ENCODE measurements at places on chromosomes 1 and 21.

DNA sequence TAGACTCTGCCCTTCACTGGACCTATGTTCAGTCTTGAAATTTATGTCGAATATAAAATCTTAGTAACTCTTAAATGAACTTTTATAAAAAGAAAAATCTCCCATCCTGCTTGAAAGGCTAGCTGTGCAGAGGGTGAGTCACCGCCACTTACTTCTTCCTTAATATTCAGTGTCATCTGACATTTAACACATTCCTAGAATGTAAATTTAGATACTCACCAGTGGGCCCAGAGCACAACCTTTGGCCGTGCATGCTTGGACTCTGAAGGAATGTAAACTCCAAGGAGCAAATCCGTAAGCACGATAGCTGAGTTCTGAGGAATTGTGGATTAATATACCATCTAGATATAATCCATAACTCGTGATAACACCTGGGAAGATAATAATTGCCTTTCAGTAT is 403.3 kb downstream of the KCTD3 start:
- DNase-seq, result no peak

DNA sequence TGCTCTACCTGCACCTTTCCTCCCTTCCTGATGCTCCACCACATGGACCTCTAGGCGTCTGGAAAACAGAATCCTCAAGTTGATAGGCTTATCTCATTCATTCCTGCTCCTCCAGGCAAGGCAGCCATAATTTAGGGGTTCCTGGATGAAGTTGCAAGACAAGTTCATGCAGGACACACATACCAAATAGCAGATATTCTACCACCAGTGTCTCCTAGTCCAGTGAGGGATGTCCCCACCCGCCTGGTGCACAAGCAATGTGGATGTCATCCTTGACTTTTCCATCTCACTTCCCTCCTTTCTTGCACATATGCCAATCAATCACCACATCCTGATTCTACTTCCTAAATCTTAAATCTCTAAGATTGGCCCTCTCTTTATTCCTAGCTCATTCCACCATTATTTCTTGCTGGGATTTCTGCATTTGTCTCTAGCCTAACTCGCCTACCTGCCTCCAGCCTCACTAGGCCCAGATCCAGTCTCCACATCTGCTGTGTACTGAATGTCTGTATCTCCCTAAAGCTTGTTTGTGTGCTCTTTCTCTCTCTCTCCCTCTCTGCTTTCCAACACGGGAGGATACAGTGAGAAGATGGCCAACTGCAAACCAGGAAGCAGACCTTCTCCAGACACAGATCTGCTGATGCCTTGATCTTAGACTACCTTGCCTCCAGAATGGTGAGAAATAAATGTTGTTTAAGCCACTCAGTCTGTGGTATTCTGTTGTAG is 40.5 kb downstream of the CD34 start:
- DNase-seq, result no peak

- DNase-seq, result no peak
Measured at GRCh38 chr1:20158358-20159070, 19.4 kb downstream of the PLA2G2F start.

DNA sequence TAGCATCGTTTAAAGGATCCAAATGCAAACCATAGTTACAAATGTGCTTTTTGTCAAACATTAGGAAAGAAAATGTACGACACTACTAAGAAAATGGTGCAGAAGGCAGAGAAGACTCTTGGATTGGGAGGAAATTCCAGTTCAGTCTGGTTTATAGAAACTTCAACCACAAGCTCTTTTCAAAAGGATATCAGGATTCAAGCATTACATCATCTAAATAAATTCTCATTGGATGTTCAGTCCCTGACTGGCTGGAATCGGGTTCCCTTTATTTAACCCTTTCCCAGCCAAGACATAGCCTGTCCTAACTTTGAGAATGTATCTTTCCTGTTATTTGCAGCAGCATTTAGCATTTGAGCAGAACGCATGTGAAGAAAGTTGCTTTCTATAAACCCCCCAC is 184.6 kb downstream of the LMO4 start:
- DNase-seq, result no peak

DNA sequence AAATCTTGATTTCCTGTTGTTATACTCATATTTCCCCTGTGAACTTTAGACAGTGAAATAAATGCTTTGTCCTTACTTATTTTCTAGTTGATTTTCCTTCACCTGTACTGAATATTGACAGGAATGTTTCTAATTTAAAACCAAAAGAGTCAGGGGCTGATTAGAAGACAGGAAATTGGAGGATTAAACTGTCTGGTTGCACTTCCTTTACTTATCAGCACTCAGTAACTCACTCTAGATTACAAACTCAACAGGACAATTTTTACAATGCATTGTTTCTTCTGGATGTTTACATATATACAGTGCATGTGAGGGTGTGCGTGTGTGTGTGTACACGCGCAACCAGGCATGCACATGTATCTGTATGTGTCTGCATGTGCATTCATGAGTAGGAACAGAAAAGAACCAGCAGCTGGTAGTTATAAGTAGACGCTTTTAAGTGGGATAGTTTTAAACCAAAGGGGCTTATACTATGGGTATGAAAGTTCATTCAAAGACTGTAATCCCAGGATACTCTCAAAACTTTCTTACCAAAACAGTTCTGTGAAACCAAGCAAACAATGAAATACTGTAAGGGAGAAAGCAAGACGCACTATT is 212.0 kb upstream of the NFIA start:
- DNase-seq, result no peak

DNA sequence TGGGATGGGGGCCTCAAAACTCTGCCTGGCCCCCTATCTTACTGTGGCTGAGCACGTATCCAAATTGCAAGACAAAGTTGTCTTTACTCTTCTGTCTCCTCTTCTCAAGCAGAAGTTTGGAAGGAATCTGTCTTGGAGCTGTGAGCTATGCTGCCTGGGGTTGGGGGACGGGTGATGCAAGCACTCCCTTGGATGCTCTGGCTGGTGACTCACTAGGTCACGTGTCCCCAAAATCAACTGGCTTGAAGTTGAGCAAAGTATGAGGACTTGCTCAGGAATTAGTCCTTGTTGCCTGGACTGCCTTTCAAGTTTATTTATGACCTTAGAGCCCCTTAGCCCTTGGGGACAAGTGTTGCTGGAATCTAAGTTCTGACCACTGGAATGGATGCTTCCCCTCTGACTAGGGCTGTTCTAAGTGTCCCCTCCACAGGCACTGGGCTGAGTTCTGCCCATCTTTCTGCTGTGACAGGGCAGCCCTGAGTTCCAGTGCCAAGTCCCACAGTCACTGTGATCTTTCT is 269.5 kb downstream of the HHAT start:
- DNase-seq, result no peak

DNA sequence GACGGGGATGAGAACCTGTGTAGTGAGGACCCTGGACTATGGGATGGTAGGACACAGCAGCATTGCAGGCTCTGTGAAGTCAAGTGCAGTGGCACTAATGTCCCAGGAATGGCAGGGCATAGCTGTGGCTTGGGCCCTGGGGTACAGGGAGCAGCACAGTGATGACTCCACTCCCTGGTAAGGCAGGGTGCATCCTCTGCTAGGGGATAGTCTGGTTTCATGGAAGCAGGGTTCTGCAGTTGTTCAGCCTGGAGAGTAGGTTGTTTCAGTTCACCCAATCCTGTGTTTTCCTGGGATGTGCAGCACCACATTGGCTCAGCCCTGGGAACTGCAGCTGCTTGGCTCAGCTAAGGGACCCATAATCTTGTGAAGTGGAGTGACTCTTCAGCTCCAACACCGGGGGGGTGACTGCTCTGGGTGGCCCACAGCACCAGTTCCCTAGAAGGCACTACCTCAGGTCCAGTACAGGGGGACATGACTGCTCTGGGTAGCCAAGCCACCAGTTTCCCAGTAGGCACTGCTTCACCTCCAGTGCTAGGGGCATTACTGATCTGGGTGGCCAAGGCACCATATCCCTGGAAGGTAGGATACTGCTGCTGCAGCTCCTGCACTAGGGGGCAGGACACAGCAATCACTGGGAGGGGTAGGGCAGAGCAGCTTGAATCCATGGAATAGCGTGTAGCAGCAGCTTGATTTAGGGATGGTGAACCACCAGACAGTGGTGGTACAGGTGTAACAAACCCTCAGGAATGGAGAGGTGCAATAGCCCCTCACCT is 15.3 kb upstream of the C1orf185 start:
- no peak for DNase-seq

DNA sequence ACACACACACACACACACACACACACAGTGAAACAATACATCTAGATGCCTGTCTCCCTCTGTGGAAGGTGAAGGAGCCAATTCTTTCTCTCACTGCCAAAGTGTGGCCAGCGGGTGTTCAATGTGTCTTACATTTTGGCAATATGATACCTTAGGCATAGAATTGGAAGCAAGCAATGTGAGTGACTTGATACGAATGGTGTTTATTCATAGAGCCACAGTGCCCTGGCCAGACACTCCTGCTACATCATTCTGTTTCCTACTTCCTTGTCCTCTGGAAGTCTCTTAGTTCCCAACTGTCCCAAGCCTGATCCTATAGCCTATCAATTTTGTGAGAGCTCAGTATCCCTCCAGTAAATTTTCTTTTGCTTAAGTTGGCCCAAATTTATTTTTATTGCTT is 170.0 kb upstream of the L1TD1 start:
- DNase-seq, result no peak
